WERI-Rb-1 (cell line): ENCODE measurements at places on chromosomes 7 and 10.

- DNase-seq, result no peak
Observed at GRCh38 chr7:11252011-11252607, 278.4 kb downstream of the PHF14 start.

GRCh38 chr7:108232076-108232475 lies 101.9 kb upstream of the LAMB4 start:
- DNase-seq, result no peak

GRCh38 chr7:156519070-156519469 lies 121.5 kb upstream of the RNF32 start:
- no peak for DNase-seq

DNA sequence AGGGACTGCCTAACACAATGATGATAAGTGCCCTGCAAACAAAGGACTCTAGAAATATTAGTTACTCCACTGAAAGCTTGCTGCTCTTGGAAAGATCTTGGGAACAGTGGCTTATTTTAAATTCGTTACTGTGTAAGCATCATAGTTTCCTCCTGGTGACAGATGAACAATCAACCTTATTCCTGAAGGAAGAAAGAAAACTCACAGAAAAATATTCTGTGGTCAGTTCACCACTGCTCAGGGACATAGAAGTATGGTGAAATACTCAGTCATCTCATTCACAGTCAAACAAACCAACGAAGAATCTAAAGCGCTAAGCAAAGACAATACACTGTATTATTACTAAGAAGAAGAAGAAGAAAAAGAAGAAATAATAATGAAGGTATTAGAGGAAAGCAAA lies 27.8 kb downstream of the MKX start:
- no peak for DNase-seq

DNA sequence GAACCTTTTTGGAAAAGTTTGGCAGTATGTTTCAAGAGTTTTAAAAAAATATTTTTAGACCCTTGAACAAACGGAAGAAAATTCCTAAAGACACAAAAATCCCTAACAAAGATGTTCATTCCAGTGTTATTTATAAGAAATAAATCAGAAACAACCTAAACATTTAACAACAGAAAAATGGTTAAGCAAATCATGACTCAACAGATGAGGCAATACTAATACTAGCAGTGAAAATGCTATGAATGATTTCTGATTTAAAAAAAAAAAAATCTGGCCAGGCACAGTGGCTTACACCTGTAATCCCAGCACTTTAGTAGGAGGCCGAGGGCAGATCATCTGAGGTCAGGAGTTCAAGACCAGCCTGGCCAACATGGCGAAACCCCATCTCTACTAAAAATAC lies 61.0 kb downstream of the ARHGAP12 start:
- no peak for DNase-seq

DNA sequence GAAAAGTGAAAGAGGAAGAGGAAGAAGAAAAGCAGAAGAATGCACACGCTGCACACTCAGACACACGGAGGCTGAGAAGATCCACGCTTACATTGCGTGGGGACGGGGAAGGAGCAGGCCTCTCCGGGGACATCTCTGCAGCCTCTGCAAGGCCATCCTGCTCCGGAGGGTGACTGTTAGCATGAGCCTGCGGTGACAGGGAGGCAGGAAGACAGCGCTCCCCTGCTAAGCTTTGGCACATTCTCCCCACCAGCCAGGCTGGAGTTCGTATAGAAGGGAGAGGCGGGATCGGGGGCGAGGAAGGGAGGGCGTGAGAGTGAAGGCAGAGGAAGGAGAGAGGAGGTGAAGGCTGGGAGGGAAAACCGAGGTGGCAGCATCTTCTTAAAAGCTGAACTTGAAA lies 366.0 kb upstream of the SHH start:
- no peak for DNase-seq

DNA sequence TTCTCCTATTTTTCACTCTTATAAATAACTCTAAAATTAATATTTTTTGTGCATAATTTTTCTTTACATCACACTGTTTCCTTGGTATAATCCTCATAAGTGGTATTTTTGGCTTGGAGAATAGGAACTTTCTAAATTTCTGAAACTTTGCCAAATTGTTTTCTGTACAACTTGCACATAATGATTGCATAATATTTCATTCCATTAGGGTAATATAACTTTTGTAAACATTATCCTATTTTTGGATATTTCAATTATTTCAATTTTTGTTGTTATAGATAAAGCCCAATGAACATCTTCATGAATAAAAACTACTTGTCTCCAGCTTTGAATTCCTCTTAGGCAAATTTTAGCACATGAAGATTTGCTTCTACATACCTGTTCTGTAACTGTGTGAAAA lies 135.9 kb downstream of the ELAPOR2 start:
- no peak for DNase-seq

DNA sequence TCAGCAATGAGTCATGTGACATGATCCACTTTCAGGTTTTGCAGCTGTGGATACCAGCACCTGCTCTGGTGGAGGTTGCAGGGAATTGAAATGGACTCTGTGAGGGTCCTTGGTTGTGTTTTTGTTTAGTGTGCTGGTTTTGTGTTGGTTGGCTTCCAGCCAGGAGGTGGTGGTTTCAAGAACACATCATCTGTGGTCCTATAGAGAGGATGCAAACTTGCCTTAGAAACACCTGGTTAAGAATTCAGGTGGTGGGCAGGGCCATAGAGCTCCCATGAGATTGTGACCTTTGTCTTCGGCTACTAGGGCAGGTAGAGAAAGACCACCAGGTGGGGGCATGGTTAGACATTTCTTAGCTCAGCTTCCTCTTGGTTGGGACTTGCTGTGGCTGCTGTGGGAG lies 59.2 kb upstream of the CYP2C9 start:
- no peak for DNase-seq

DNA sequence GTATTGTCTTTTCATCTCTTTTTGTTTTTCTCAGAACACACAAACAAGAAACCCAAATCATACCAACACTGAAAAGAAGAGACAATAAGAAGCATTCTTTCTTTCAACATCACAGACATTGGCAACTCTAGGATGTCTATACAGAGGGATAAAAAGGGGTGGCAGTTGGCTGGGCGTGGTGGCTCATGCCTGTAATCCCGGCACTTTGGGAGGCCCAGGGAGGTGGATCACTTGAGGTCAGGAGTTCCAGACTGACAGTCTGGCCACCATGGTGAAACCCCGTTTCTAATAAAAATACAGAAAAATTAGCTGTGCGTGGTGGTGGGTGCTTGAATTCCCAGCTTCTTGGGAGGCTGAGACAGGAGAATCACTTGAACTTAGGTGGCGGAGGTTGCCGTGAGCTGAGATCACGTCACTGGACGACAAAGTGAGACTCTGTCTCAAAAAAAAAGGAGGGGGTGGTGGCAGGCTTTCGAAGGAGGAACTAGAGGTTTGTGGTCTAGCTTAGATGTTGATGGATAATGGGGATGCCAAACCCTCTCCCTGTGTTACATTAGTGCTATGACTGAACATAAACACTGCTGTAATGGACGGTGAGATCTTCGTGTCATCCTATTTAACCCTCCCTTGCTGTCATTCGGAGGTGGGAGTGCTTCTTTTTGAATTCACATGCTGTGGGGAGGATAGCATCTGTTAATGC lies 9.4 kb downstream of the CNNM2 start:
- peak; percentile 56 for DNase-seq

DNA sequence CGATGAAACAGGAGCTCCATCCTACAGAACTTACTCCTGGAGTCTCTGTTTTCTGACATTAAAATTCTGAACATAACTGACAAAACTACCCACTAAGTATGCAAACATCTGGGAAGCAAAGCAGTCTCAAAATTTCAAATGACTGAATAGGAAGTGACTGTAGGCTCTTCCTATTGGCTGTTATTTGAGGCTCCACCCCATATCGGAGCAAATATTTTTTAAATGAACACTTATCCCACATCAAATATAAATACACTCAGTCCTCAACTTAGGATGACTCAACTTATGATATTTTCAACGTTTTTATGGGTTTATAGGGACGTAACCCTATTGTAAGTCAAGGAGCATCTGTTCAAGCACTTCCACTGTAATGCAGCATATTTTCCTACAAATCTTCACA lies 8.8 kb downstream of the HSPA12A start:
- no peak for DNase-seq

GRCh38 chr10:8055420-8056349 lies 1.2 kb downstream of the GATA3 start:
- DNase-seq, result no peak

- DNase-seq, result no peak
Observed at GRCh38 chr7:121666306-121666705, 206.7 kb upstream of the PTPRZ1 start.

DNA sequence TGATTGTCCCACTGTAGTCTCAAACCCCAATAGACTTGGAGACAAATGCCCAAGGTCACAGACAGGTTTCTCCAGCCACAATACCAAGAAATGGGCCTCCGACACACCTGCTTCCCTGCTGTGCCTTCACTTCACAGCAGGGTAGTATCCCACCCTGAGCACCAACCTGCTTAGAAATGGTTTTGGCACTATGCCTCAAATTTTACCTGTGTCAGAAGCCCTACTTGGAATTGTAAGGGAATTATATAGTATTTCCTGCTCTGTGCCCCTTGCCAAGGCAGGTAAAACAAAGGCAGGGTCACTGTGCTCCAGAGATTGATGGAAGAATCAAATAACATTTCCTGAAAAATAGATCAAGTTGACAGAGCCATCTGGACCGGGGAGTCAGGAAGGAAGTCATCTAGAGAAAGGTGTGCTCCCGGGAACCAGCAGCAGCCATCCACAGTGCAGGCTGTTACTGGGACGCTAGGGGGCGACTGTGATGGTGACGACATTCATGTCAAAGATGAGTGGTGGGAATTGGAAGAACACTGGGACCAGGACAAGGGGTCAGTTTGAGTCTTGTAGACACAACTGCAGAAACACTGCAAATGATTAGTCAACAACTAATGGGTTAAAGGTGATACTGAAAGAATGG lies 117.8 kb upstream of the AKR1E2 start:
- DNase-seq, result peak; percentile 15

DNA sequence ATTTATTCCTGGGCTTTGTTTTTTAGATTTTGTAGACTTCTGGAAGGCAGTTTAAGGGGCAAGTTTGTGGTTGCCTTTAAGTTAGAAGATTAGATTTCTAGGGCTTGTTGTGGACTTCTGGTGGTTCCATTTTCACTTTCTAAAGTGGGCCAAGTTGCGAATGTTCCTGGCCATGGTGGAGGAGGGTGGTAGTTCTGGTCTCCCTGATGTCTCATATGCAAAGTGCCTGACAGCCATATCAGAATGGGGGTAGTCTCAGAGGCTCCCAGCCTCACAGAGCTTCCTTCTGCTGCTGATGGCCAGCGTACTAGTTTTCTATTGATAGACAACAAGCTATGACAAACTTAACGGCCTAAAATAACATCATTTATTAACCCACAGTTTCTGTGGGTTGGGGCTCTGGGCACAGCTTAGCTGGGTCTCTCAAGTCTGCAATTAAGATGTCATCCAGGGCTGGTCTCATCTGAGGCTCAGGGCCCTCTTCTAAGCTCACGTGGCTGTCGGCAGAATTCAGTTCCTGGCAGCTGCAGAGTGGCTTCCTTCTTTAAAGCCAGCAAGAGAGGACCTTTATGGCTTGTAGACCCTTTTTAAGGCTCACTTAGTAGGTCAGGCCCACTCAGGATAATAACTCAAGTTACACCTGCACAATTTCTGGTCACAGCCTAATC lies 44.8 kb downstream of the BMPER start:
- no peak for DNase-seq

DNA sequence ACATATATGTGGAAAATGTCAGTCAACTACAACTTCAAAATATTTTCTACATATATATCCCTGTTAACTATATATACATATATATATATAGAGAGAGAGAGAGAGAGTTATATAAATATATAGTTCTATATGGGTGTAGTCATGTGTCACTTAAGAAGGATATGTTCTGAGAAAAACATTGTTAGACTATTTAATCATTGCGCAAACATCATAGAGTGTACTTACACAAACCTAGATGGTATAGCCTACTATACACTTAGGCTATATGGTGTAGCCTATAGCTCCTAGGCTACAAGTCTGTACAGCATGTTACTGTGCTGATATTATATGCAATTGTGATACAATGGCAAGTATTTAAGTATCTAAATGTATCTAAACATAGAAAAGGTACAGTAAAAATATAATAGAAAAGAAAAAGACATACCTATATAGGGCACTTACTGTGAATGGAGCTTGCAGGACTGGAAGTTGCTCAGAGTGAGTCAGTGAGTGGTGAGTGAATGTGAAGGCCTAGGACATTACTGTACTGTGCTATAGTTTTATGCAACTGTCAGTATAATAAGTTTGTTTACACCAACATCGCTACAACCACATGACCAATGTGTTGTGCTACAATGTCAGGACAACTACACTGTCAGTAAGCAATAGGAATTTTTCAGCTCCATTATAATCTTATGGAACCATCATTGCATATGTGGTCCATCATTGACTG lies 18.0 kb upstream of the FGL2 start:
- no peak for DNase-seq

GRCh38 chr7:3274131-3274530 lies 26.9 kb upstream of the SDK1 start:
- DNase-seq, result no peak

- DNase-seq, result peak; percentile 40
Observed at GRCh38 chr7:149690688-149691446, 82.5 kb downstream of the ZNF467 start.

GRCh38 chr7:66198469-66198868 lies 6.7 kb upstream of the TPST1 start:
- DNase-seq, result no peak

DNA sequence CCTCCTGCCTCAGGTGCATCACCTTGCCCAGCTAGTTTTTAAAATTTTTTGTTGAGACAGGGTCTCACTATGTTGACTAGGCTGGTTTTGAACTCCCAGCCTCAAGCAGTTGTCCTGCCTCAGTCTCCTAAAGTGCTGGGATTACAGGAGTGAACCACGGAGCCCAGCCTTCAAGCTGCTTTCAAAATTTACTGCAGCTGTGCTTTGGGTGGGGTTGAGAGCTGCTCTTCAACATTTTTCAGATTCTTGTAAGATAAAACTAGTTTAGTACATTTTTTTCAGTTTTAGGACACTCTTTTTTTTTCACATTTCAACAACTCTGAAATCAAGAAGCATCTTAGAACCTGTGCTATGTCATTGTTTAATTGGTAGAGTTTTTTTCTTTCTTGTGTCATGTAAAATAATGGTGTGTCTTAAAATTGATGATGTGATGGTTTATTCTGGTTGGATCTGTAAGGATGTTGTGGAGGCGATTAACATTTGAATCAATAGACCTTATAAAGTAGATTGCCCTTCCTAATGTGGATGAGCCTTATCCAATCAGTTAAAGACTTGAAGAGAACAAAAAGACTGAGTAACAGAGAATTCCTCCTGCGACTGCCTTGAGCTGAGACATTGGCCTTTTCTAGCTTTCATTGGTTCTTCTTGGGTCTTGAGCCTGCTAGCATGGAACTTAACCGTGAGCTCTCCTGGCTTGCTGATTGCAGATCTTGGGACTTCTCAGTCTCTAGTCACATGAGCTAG lies 13.5 kb downstream of the PLEKHA8 start:
- no peak for DNase-seq

- peak; percentile 62 for DNase-seq
Observed at GRCh38 chr7:96075510-96076349, 246.2 kb downstream of the SLC25A13 start.

- DNase-seq, result no peak
Observed at GRCh38 chr7:92729172-92729571, 107.2 kb downstream of the CDK6 start.
